ENCODE measurements at places on chromosomes 1 and 21. TPM values are rescaled to one million over a fixed set of nuclear protein-coding genes. Genes with fewer than 3 reads are reported as not detected.

The ANGPTL7 gene
- total RNA-seq = not detected

The AKNAD1 gene
- total RNA-seq = not detected

The KIF2C gene
- 113 TPM for total RNA-seq

The COL8A2 gene
- not detected for total RNA-seq

The OR2T35 gene
- total RNA-seq = not detected

The SV2A gene
- total RNA-seq = 9.6 TPM

The MSTO1 gene
- total RNA-seq = 63.4 TPM
